Cortex of kidney (tissue), 1 donor: ENCODE measurements at places on chromosomes 7 and 10.

DNA sequence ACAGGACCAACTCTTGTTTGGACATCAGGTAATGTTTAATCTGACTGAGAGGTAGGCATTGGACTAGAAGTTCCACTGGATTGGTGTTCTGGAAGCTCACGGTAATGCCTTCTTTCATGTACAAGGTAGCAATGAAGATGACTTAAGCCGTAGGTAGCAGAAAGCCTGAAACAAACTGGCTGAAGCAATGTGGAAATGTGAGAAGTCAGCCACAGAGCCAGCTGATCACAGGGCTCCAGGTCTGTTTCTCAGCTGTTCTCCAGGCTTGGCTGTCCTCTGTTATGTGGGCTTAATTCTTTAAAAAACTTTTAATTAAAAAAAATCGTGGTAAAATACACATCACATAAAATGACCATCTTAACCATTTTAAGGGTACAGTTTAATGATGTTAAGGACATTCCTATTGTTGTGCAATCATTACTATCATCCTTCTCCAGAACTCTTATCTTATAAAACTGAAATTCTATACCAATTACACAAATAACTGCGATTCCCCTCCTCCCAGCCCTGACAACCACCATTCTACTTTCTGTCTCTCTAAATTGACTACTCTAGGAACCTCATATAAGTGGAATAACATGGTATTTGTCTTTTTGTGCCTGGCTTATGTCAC is 101.4 kb upstream of the ZNF32 start:
- no peak for DNase-seq

DNA sequence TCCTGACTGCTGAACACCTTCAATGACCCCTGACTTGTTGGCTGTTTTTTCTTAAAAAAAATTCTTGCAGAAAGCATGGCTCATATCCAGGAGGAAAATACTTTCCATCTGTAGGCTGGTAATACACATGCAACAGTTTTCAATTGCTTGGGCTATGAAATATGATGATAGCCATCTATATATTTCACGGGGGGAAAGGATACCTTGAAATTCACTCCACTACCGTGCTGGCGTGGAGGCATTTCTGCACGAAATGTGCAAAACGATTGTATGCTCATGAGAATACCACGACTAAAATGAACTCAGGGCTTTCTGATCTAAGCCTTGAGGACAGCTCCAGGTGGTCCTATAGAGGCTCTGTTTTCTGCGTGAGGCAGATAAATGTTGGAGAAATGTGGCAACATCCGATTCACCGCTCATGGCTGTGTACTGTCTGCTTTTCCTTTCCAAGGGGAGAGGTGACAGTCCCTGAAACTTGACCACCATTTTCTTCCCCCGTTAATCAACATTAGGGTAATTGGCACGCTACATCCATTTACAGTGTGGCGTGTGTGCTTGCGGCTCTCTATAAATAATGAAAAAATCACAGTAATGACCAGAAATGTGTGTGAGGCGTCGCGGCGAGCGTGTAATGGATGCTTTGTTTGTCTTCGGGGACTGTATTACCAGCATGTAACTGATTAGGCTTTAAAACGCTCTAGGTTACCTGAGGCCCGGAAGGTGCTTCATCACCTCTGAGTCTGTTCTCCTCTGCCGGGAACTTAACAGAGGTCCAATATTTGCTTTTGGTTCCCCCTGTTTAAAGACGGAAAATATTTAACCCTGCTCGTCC is 12.8 kb upstream of the CARD11 start:
- no peak for DNase-seq

GRCh38 chr7:112290065-112290464 is 83.6 kb downstream of the ZNF277 start:
- no peak for DNase-seq

- no peak for DNase-seq
Measured at GRCh38 chr7:25360451-25360850, 132.2 kb upstream of the NPVF start.

- DNase-seq, result no peak
Measured at GRCh38 chr7:88355011-88355410, 48.3 kb upstream of the STEAP4 start.

DNA sequence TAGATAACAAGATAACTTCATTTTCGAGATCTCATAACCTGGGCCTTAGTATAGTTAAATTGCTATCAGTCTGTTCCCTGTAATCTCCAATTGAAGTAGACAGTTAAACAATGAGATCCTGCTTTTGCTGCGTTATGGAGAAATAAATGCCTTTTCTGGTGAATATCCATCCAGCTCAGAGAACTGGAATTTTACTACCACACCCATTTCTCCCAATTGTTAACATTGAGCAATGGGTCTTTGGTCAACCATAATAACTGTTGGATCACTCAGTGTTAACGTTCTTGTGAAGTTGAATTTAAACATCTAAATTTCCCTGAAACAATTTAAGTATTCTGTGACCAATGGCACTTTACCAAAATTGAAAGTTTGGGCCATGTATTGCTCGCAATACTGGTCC is 3.0 kb downstream of the CALU start:
- no peak for DNase-seq

GRCh38 chr10:90960355-90960814 is 39.5 kb upstream of the ANKRD1 start:
- DNase-seq, result no peak

GRCh38 chr10:102195296-102195870 is 30.7 kb upstream of the ELOVL3 start:
- DNase-seq, result no peak

GRCh38 chr7:15679306-15679705 is 7.2 kb downstream of the MEOX2 start:
- DNase-seq, result no peak

DNA sequence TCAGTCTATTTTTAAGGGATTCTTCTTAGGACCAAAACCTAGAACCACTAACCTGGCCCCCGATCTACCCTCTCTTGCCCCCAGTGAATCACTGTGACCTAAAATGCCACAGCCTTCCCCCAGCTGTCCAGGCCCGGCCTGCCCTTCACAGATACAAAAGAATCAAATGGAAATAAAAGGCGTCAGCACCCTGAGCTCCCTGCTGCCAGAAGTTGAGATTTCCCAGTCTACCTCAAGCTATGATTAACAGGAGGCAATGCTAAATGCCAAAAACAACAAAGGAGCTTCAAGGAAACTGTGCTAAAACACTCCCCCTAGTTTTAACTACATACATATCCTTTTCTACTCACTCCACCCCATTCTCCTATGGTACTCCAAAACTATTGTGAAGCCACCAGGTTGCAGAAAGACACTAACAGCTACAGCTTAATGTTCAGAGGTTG is 67.8 kb downstream of the GSAP start:
- no peak for DNase-seq

GRCh38 chr7:151011097-151011409 is 13.2 kb downstream of the ATG9B start:
- no peak for DNase-seq

GRCh38 chr10:69938541-69938991 is 114.1 kb upstream of the MACROH2A2 start:
- DNase-seq, result no peak

DNA sequence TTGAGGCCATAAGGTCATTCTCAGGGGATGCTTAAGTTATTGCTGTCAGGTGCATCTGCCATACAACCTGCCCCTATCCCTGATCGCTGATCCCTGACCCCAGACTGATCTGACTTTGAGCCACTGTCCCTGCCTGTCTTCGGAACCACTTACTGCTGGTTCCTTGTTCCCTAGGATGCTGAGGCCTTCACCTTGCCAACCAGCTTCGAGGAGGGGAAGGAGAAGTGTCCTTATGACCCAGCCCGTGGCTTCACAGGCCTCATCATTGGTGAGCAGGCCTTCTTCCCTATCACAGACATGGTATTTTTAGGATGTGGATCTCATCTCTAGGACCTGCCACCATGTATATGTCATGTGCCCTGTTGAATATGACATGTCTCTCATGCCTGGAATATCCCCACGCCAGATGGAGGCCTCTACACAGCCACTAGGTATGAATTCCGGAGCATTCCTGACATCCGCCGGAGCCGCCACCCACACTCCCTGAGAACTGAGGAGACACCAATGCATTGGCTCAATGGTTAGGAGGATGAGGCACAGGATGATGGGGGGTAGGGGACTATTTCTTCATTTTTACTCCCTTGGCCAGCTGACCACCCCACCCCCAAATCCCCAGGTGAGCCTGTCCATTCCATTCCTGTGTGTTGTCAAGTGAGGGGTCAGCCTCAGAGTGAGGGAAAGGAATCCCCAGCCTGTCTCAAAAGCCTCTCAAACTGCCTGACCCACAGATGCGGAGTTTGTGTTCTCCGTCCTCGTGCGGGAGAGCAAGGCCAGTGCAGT is 9.0 kb downstream of the MRPL43 start:
- DNase-seq, result no peak

DNA sequence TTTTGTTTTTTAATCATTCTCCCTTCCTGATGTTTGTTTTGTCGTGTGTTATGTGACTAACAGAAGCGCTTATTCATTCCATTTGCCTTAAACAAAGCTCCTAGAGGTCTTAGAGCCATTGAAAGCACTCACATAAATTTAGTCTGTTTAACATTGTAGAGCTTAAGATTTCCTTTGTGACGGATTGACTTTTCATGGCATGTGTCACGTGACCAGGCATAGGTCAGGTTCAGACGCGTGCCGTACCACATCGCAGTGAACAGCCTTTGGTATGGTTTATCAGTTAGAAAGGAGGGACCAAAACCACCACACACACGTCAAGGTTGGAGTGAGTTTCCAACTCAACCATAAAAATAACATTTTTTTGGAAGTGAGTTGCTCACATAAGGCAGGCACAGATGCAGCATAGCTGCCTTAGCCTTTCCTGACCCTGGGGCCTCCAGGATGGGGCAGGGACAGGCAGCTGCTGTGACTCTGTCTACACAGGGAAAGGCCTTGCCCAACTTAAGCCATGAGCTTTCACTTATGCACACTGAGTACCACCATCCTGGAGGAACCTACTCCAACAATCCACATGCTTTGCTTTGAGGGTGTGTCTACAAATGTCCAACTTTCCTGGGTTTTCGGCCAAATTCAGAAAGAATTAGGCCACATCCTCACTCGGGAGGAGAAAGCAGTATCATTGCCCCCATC is 55.5 kb downstream of the WDFY4 start:
- DNase-seq, result no peak

GRCh38 chr7:38630720-38631673 is at the start of gene AMPH:
AMPH (minus strand) TSS chr7:38631373; CDS start chr7:38631351, 22 bp downstream.
- DNase-seq, result no peak

DNA sequence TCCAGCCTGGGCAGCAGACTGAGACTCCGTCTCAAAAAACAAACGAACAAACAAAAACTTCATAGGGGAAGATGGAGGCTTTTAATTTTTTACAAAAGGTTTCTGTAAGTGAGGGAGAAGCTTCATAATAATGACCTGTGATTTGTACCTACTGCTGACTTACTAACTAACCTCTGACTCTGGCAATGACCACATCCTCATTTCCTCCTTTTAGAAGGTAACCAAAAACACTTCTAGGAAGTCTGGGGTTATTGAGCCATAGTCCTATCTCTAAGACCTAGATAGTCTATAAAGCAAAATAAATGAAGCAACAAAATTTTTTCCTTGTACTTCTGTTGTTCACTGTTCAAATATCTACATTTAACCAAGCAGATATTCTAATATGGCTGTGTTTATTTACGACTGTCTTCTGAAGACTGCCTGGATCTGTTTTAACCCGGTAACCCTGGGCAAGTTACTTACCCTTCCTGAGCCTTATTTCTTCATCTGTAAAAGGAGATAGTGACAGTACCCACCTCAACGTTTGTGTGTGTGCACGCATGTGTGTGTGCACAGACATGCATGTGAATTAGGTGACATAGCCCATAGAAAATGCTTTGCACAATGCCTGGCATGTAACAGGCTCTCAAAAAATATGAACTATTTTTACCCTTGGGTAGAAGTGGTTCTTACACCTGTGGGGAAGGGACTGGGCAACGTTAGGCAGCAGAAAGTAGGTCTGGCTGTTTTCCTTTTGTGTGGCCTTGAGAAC is 30.8 kb upstream of the SMNDC1 start:
- DNase-seq, result no peak

DNA sequence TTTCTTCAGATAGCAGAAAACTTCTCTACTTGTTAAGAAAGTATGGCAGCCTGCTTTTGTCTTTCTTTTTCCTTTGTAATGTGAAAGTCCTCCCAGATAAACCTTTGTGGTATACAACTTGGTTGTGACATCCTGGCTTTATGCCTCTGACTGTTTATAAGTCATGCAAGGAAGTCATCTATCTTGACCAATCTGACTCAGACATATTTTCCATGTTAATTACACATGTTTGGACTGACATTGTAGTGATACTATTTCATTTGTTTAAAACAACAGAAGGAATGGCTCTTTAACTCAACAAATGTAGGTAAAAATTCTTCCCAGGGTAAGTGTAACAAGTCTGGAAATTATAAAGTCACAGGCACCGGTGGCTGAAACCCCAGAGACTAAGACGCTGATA is 341.6 kb upstream of the MEOX2 start:
- DNase-seq, result no peak

GRCh38 chr7:157431951-157432540 is 95.2 kb downstream of the DNAJB6 start:
- DNase-seq, result no peak

DNA sequence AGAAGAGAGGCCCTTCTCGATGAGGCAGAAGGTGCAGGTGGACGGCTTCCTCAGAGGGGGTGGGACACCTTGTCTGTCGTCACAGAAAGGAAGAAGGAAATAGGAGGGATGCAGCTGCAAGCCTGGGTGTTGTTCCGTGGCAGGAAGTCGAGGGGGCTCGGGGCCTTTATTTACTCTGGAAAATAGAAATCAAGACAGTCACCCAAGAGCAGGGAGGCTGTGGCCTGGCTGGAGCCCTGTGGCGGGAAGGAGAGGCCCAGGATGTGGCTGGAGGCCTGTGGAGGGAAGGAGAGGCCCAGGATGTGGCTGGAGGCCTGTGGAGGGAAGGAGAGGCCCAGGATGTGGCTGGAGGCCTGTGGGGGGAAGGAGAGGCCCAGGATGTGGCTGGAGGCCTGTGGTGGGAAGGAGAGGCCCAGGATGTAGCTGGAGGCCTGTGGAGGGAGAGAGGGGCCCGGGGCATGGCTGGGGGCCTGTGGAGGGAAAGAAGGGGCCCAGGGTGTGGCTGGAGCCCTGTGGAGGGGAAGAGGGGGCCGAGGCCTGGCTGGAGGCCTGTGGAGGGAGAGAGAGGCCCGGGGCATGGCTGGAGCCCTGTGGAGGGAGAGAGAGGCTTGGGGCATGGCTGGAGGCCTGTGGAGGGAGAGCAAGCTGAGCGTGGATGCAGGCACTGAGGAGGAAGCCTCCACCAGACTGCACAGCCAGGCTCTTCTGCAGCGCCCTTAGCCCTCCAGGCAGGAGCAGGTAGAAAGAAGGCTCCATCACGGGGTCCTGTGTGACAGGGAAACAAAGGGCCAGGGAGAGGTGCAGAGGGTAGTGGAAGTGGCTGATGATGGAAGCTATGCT is 97.3 kb upstream of the SFMBT2 start:
- DNase-seq, result no peak
